ENCODE measurements at places on chromosomes 6 and 20.

DNA sequence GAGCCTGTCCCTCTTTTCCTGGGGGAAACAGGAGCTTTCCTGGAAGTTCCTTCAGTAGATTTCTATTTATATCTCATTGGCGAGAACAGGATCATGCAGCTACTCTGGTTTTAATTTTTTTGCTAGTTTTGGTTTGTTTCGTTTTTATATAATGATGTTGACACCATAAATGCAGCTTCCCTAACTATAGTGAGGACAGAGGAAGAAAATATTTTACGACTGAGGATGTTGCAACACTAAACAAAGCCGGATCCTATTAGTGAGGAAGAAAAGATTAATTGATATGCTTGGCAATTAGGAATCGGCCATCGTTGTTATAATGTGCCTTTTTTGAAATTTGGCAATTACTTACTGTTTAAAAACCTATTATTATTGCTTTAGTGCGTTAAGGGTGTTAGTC, 16.6 kb downstream of the KDM1B start:
- no peak for DNase-seq

- no peak for DNase-seq
Measured at GRCh38 chr6:9307786-9308185, 872.4 kb upstream of the SLC35B3 start.

DNA sequence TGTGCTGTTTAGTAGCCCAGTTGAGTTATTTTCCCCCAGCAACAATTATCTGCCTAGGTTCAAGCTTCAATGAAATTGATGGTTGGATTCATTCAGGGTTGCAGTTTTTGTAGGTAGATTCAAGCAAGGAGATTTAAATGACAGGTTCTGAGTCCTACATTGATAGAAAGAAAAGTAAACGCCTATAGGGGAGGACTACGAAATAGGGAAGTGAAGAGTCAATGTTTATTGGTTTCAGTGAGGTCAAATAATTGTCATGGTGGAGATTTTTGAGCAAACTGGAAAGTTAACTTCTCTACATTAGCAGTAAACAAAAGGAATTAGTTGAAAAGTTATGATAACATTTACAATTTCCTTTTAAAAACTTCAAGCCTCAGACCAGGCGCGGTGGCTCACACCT, 734 bp upstream of the WFDC13 start:
- no peak for DNase-seq

- DNase-seq = no peak
Measured at GRCh38 chr6:122702841-122703240, 76.7 kb upstream of the FABP7 start.

DNA sequence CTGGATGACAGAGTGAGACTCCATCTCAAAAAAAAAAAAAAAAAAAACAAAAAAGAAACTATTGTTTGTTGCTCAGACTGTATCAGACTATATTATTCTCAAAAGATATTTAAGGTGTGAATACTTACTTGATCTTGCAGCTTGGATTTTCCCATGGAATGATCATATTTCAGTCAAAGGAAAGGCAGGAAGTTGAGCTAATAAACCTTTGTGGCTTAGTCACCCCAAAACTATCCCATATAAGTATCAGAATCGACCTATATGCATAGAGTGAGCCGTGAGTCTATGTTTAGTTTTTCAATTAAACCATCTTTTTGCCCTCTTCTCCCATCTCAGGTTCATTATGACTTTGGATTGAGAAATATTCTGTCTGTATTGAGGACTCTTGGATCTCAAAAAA, 152.6 kb downstream of the DNAH8 start:
- no peak for DNase-seq

GRCh38 chr20:25006431-25007167, 14.0 kb upstream of the APMAP start:
- DNase-seq = no peak

- no peak for DNase-seq
Measured at GRCh38 chr6:9862603-9863167, 552.2 kb downstream of the TFAP2A start.

DNA sequence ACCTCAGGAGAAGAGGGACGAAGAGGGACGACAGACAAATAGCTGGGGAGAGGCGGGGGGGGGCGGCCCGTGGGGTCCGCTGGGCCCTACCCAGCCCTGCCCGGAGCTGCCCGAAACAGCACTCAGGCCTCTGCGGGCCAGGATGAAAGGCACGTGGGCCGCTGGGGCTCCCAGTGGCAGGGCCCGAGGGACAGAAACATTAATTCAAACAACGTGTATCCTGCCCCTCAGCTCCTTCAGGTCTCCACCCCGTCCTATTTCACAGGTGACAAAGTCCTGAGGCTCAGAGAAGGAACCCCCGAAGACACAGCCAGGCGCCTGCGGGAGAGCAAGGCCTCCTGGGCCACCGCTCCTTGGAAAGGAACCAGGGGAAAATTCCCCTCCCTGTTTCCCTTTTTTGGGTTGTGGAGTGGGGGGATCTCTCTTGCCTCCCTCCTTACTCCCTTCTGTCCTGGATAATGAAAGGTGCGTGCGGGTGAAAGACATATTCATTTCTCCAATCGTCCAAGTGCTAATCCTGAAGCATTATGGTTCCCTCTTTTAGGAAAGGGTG, 93.3 kb downstream of the RNASET2 start:
- no peak for DNase-seq

- DNase-seq = no peak
Measured at GRCh38 chr6:35048031-35048613, 93.0 kb downstream of the TCP11 start.

DNA sequence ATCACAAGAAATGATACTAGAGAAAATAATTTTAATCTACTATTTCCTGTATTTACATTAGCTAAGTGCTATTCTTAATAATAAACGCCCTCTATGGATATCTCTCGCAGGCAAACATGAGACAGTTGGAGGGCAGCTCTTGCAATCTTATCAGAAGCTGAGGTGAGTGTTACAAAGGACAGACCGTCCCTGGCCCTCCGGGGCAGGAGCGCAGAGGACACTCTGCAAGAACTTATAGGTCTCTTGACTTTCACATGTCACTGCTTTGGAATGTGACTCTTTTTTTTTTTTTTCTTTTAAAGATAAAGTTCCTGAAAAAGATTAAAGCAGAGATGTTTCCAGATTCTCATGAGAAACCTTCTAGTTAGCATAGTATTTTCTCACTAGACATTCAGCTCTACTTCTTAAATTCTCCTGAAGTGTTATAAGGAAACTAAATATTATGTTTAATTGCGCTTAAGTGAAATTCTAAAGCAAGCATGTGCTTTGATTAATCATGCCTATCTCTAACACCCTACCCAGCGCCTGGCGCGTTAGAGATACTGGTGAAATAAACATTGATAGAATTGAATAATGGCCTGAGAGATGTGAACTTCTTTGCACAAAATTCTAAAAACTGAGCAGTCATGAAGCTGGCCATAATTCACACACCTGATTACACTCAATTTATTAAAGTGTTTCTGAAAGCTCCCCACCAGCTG, 57.4 kb downstream of the SYTL3 start:
- DNase-seq = no peak

DNA sequence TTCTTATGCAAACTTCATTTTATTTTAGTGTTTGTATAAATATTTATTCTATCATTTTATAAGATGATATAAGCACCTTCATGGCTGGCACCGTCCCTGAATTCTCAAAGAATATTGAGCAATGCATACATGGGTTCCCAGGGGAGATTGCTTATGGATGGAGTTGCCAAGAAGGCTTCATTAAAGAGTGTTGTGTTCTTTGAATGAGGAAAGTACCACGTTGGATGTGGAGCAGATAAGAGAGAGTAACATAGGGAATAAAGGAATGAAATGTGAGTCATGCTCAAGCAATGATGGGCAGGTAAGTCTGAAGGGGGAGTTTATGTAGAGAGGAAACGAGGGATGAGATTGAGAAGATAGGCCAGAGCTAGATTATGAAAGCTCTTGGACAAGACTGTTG, 10.3 kb downstream of the DSE start:
- DNase-seq = no peak
